ENCODE measurements at places on chromosomes 4 and X.

- DNase-seq = no peak
Measured at GRCh38 chrX:12617241-12617640, 174.0 kb upstream of the PRPS2 start.

DNA sequence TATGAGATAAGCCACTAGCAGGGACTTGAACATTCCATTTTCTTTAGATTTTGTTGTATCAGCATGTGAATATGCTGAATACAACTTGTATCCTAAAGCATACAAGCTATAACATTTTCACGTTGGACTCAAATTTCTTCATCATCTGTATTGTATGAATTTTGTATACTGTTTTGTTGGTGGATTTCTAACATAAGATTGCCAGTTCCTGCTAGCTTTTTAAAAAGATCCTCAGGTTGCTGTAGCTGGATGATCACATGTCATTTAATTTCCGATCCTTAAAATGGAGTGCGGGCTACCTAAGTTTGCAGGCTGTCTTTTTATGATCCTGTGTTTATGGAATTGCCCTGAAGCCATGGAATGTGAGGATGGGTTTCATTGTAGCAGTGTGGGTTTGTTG lies 6.9 kb downstream of the PDLIM5 start:
- DNase-seq = no peak

DNA sequence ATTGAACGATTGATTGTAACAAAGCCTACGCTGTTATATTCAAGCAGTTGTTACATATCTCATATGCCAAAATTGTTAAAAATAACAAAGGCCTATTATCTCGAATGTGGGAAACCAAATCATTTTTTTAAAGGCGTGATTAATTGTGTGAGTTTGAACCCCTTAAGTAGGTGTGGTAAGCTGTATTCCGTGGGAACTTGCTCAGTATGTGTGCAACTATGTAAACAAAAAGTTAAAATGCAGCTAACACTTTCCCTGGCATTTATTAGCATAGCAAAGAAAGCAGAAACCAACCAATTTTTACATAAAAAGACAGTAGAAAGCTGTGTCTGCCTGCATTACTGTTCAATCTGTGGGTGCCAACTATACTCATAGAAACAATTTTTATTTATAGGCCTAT lies 166.0 kb upstream of the HAND2 start:
- no peak for DNase-seq

DNA sequence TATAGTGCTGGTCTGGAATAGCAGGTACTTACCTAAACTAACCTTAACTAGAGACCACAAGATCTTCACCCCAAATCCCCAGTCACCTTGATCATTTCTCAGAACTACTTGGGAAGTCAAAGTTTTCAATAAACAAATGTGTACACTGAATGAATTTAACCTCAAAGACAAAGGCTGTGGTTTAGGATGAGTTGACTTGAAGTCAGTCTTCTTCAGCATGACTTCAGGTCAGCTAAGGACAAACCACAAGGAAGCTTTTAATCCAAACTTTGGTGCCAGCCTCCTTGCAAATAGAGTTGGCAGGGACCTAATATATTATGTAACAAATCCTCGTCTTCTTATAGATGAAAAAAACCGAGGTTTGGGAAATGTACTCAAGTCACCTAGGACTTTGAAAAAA lies 21.2 kb upstream of the VCX2 start:
- no peak for DNase-seq

GRCh38 chrX:8897259-8897658 lies 96.1 kb upstream of the FAM9A start:
- DNase-seq = no peak

DNA sequence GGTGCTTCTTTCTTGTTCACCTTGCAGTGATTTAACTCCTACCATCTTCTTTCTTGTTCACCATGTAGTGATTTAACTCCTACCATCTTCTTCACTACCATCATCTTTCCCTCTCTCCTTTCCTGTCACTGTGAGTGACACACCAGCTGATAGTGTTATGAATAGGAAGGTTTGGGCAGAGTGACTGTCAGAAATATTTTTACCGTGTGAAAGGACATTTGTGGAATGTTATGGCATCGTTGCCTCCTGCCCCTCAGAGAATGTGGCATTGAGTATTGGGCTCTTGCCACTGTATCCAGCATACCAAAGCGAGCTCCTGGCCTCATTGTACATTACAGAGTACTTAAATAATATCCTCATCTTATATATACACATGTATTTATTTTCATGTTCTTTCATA lies 90.8 kb upstream of the AMOT start:
- DNase-seq = no peak

GRCh38 chrX:97931586-97931985 lies 1047.9 kb downstream of the RPA4 start:
- DNase-seq = no peak
